Left cardiac atrium (tissue), 4 donors: ENCODE measurements at places on chromosomes 5 and 9. TPM values are rescaled to one million over a fixed set of nuclear protein-coding genes. Genes with fewer than 3 reads are reported as not detected.

GRCh38 chr9:116608064-116608463 lies 79.0 kb upstream of the TRIM32 start:
- no peak for DNase-seq

Gene GRIN1
- total RNA-seq = not detected

DNA sequence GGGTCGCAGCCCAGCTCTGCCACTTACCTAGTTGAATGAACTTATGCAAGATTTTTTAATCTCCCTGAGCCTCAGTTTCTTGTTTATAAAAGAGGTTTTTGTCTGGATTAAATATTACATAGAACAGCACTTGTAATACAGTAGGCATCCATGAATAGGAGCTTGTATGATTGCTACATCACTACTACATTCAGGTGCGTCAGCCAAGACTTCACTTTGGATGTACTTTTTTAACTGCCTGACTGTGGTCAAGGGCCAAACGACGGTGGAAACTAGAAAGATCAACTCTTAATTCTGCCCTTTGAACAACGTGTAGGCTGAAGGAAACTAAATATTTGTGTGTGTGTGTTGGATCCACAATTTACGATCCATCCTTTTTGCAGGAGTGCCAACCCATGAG lies 172.8 kb downstream of the RFK start:
- DNase-seq = no peak

- peak; percentile 16 for DNase-seq
Measured at GRCh38 chr9:128151309-128152132, 2.3 kb downstream of the LCN2 start.

DNA sequence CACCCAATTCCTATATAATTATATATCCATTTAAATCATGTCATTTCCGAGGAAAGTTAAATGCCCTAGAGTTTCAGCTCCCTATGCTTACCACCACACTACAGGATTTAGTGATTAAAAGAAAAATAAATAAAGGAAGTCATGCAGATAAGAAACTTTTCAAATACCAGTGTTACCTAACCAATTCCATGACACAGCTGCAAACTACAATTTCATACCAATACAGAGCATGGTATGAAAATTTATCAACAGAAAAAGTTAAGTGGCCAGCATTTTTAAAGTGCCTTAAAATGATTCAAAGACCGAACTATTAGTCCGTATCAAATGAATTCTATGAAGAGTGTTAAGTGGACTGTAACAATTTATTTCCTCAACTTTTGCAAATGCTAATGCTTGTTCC lies 35.9 kb downstream of the CEP120 start:
- no peak for DNase-seq

- DNase-seq = peak; percentile 25
Measured at GRCh38 chr9:137452006-137452760, 7.0 kb downstream of the NSMF start.

DNA sequence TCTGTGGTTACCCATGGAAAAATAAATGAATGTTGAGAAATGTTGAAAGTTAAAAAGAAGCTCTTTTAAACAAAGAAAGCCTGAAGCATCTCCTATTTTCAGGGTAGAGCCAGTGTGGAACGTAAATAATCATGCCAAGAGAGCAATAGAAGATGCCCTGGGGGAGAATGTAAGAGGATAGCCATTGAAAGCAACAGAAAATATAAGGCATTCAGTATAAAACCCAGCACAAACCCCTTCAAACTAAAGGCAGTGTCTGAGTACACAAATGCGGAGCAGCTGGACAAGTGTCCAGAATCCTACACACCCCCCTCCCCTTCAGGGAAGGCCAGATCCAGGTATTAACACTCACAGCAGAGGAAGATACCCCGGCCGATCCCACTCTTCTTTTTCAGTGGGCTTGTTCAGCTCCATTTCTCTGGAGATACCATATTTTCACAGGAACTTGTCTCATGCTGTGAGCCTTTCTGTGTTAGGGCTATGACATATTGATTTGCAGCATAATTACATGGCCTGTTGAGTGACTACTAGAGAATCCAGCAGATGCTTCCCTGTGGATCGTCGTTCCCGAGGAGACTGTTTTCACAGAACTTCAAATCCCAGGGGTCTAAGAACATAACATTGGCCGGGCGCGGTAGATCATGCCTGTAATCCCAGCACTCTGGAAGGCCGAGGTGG lies 101.2 kb downstream of the PLK2 start:
- no peak for DNase-seq

Gene HTR4
- 4.7 TPM for total RNA-seq

DNA sequence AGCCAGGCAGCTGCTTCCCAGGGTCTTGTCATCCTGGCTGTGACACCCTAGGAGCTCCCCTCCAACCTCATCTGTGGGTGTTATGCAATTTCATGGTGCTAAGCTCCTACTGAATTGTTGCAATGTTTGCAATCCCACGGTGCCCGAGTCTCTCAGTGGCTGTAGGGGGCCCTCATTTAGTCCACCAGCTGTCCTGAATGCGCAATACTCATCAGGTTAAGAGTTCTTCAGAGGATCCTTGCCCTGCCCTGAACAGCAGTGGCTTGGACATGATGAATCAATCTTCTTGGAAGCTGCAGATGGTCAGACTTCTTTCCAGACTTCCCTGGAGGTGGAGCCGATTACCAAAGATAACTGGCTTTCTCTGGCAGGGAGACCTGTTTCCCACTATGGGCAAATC lies 584.1 kb downstream of the CCDC171 start:
- DNase-seq = peak; percentile 36

- no peak for DNase-seq
Measured at GRCh38 chr5:142222225-142222865, 102.5 kb downstream of the SPRY4 start.

Gene TICAM2
- total RNA-seq = 3.5 TPM

GRCh38 chr9:95822583-95823431 lies 52.7 kb upstream of the ERCC6L2 start:
- no peak for DNase-seq

DNA sequence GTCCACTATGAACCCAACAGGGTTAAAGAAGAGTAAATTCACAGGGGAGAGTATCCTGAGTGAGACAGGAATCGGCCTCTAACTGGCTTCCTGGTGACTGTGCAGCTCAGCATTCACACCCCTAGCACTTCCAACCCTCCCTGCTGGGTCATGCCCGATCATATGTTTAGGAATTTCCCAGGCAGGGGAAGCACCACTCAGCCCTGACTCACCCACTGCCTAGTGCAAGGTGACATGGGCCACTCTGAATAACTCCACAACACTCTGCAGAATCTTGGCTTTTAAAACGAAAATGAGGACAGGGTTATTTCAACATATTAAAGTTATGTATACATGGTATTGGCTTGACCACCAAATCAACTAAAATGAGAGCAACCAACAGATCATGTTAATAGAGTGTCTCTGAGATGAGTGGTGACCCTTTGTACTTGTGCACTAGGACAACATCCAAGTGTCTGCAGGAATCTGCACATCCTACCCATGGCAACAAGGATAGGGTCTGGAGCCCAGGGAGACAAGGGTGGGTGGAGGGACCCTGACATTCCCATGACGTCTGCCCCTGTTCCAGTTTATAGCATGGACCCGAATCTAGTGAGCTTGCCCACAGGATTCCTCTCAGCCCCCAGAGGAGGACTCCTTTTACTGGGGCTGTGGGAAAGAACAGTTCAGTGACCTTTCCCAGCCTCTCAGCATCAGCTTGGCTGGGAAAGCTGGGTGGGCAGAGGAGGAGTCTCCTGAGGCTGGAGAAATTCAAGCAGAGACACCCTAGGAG lies 485.8 kb downstream of the SEMA5A start:
- DNase-seq = no peak

DNA sequence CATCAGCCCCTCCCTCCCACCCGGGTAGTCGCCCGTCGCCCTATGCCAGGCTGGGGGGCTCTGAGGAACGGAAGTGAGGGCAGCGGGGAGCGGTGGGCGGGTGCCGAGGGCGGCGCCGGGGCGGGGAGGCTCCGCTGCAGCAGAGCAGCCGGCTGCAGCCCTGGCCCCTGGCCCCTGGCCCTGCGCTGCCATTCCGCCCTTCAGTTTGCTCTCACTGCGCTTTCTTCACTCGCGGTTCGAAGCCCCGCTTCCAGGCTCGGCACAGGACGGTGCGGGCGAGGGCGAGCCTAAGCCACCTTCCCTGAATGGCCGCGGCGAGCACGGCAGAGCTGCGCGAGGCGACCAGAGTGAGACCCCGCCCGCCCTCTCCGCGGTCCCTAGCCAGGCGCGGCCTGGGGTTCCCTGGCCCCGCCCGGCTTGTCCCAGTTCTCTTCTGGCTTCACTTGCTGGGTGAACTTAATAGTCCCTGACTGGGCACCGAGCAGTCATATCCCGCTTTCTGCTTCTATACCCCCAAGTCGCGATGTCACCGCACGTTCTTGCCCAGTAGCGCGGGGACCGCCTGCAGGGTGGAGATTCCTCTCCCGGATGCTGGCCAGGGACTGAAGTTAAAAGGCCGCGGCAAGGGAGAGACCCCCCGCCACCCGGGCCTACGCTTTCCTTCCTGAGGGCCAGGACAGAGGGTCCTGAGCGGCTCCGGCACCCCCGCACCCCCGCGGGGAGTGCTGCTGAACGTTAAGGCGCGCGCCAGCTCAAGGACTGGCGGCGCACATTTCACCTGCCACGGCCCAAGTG lies 623 bp upstream of the TRIM36 start:
- peak; percentile 26 for DNase-seq

Gene PAM
- 3,652 TPM for total RNA-seq

Gene QRFP
- total RNA-seq = not detected

DNA sequence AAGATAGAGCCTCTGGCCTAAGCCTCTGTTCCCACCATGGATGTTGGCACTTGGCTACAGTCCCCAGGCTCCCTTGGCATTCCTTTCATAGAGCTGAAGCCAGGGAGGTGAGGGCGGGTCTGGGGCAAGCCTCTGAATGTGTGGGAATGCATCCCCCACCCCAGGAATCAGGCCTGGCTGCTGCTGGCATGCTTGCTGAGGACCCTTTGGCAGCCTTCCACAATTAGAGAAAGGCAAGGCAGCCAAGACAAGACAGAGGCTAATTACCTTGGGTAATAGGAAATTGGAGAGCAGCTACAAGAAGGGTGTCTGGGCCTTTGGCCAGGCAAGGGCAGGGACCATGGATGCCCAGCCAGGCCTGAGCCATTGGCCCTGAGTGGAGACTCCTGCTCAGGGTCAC lies 204.4 kb upstream of the TRIM32 start:
- no peak for DNase-seq
